Activated naive CD4-positive, alpha-beta T cell treated with anti-CD3 and anti-CD28 coated beads for 36 hours (primary cell): ENCODE measurements at places on chromosomes 6 and 20. TPM values are rescaled to one million over a fixed set of nuclear protein-coding genes. Genes with fewer than 3 reads are reported as not detected.
A peak's percentile ranks its signal among the peaks of the same experiment; 100 is the strongest.

DNA sequence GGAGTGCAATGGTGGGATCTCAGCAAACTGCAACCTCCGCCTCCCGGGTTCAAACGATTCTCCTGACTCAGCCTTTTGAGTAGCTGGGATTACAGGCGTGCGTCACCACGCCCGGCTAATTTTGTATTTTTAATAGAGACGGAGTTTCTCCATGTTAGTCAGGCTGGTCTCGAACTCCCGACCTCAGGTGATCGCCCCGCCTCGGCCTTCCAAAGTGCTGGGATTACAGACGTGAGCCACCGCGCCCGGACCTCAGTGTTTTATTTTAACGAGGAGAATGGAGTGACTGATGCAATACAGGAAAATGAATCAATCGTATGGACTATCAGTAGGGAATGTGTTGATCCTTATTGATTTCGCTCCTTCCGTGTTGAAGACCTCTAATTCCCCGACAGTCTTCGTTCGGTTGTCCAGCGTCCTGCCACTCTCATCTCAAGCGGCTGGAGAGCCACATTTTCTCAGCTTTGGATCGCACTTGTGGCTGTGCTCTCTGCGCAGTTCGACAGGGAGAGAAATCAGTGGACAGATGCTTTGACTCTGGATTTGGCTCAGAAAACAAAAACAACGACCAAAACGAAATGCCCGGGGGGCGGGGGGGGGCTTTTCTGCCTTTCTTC, 166.2 kb downstream of the TRIM27 start:
- no peak for DNase-seq

GRCh38 chr6:125129354-125129753, 24.2 kb upstream of the TPD52L1 start:
- no peak for DNase-seq

DNA sequence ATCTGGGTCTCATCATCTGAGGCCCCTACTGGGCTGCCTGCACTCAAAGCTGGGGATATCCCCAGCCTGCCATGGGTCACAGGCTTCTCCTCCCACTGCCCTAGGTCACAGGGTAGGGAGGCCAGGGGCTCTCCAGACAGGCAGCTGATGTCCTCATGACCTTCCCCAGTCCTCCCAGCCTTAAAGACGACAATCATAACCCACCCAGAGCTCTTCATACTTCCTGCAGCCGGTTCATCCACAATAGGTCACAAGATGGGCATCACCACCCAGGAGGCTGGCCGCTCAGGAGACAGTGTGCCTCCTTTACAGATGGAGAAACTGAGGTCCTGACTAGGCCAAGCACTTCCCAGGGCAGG, 15.2 kb downstream of the TFEB start:
- no peak for DNase-seq

GRCh38 chr20:42775866-42776265, 413.8 kb downstream of the PTPRT start:
- no peak for DNase-seq

DNA sequence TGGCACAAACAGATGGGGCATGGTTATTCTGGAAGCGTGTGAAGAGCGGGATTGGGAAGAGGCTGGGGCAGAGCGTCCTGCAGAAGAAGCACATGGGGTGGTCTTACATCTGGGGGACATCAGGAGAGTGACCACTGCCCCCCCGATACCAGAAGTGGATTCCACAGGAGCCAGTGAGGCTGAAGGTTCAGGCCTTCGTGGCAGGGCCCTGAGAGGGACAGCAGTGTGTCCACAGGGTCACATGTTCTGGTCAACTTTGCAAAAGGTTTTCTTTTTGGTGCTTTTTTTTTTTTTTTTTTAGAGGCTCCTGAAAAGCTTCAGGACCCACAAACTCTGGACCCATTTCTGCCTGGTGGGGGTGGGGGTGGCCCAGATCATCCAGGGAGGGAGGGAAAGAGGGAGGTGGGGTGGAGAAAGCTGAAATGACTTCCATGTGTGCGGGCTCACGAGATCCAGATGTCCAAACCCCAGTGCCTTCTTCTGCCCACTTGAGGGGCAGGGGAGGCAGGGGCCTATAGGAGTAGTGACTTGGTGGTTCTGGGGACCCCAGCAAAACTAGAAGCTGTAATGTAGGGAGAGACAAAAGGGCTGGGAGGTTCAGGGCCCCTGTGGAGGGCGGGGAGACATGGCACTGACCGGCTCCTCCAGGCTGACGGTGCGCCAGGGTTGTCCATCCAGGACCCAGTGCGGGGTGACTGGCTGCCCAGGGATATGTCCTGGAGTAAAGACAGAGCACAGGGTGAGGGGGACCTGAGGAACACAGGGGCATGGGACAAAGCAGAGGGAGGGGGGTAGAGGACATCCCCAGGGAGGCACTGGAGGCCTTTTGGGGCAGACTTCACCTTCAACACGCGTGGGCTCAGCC, 2.7 kb downstream of the ADAM33 start:
- DNase-seq: no peak

- no peak for DNase-seq
Observed at GRCh38 chr6:50713977-50714486, 706 bp downstream of the TFAP2D start.

GRCh38 chr6:108653949-108654348, 93.2 kb downstream of the FOXO3 start:
- DNase-seq: peak; percentile 28

GRCh38 chr20:25090492-25091429, 8.8 kb upstream of the VSX1 start:
- peak; percentile 88 for DNase-seq

SAMD10 gene
- 20.5 TPM for total RNA-seq

TCP11 gene
- not detected for total RNA-seq
